Left kidney (tissue), 8 donors: ENCODE measurements at places on chromosomes 16 and 17. TPM values are rescaled to one million over a fixed set of nuclear protein-coding genes. Genes with fewer than 3 reads are reported as not detected.

KRTAP2-1 gene
- not detected for polyA plus RNA-seq

SLC13A2 gene
- 15.2 TPM for polyA plus RNA-seq

TMEM204 gene
- 15.7 TPM for polyA plus RNA-seq

IRX5 gene
- 5.2 TPM for polyA plus RNA-seq

SALL1 gene
- polyA plus RNA-seq, result 126 TPM

TBC1D3H gene
- polyA plus RNA-seq, result not detected

CCL18 gene
- polyA plus RNA-seq, result not detected
